ENCODE measurements at places on chromosomes 11 and 22. TPM values are rescaled to one million over a fixed set of nuclear protein-coding genes. Genes with fewer than 3 reads are reported as not detected.

Gene OR51B4
- not detected for polyA plus RNA-seq

Gene NOX4
- polyA plus RNA-seq = 1.9 TPM

Gene MMP10
- not detected for polyA plus RNA-seq

Gene OR8A1
- polyA plus RNA-seq = not detected

Gene H19
- 49.5 TPM for polyA plus RNA-seq

Gene F2
- polyA plus RNA-seq = 0.29 TPM

Gene NCF4
- 3.4 TPM for polyA plus RNA-seq

Gene KCNJ1
- polyA plus RNA-seq = 0.43 TPM

Gene APOBEC3G
- polyA plus RNA-seq = 4.4 TPM

Gene OR10G4
- polyA plus RNA-seq = not detected

Gene RTN4RL2
- polyA plus RNA-seq = 5.0 TPM

Gene DNAJC24
- polyA plus RNA-seq = 26.0 TPM

Gene BDNF
- 1.9 TPM for polyA plus RNA-seq

Gene TCIRG1
- polyA plus RNA-seq = 19.9 TPM

Gene SNU13
- 233 TPM for polyA plus RNA-seq

Gene OR9Q2
- polyA plus RNA-seq = not detected

Gene C11orf42
- polyA plus RNA-seq = 1.2 TPM

Gene SPATA19
- not detected for polyA plus RNA-seq

Gene RAG2
- polyA plus RNA-seq = not detected

Gene TLCD5
- polyA plus RNA-seq = 15.7 TPM

Gene BARX2
- 0.76 TPM for polyA plus RNA-seq

Gene FREY1
- polyA plus RNA-seq = not detected

Gene C11orf65
- polyA plus RNA-seq = 0.84 TPM

Gene APOC3
- polyA plus RNA-seq = not detected

Gene GCAT
- polyA plus RNA-seq = 27.5 TPM

Gene XKR3
- not detected for polyA plus RNA-seq

Gene PPFIBP2
- polyA plus RNA-seq = 14.3 TPM

Gene AGBL2
- 7.1 TPM for polyA plus RNA-seq

Gene APOBEC3F
- 1.9 TPM for polyA plus RNA-seq

Gene DDTL
- 5.3 TPM for polyA plus RNA-seq

Gene KDELR3
- 3.8 TPM for polyA plus RNA-seq

Gene MRE11
- 10.6 TPM for polyA plus RNA-seq
